ENCODE measurements at places on chromosomes 5 and 9. TPM values are rescaled to one million over a fixed set of nuclear protein-coding genes. Genes with fewer than 3 reads are reported as not detected.

DNA sequence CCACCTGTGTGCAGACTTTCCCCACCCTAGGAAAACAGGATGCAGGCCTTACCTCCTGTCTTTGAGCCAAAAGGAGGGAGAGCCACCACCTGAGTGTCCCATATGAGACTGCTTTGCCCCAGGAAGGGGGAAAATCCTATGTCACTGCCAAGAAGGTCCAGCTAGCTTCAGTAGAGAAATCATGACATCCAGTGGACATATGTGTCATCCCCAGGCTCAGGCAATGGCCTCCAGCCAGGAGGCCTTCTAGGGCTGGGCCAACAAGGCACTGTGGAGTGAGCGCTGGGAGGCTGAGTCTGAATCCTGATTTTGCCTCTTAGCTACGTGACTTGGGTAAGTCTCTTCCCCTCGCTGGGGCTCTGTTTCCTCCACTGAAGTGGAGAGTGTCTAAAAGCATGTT, 60.2 kb downstream of the SMIM23 start:
- peaks cover 2% of the 10 kb centered on the region for H3K4me1 ChIP-seq
- DNase-seq = no peak
- H3K27me3 ChIP-seq = no peaks in the 10 kb centered on the region
- H3K27ac ChIP-seq = no peak overlapping the region
- no peak overlapping the region for H3K4me3 ChIP-seq

SGTB gene
- 7.6 TPM for total RNA-seq

NUTM2G gene
- total RNA-seq = not detected

DNA sequence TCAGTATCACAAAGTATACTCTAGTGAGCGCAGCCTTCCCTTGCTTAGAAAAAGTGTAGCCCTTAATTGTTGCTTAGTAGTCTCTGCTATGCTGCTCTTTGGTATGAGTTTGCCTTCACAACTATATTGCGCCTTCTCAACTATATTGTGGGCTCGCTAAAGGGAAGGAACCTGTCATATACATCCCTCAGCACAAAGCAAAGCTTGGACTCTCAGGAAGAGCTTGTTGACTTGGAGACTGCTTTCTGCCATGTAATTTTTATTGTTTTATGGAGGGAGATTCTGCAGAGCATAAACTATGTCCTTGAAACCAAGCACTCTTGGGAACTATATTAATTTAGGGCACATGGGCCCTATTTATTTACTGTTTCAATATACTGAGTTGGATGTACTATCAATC, 119.1 kb upstream of the HAPLN1 start:
- H3K27ac ChIP-seq = no peak overlapping the region
- DNase-seq = no peak
- no peaks in the 10 kb centered on the region for H3K27me3 ChIP-seq
- no peak overlapping the region for H3K4me3 ChIP-seq
- H3K4me1 ChIP-seq = peaks cover 6% of the 10 kb centered on the region

GRCh38 chr9:136308702-136309053, 4.8 kb upstream of the CCDC187 start:
- no peak for DNase-seq
- no peak overlapping the region for H3K4me3 ChIP-seq
- no peaks in the 10 kb centered on the region for H3K36me3 ChIP-seq
- no peak overlapping the region for H3K27ac ChIP-seq

DNA sequence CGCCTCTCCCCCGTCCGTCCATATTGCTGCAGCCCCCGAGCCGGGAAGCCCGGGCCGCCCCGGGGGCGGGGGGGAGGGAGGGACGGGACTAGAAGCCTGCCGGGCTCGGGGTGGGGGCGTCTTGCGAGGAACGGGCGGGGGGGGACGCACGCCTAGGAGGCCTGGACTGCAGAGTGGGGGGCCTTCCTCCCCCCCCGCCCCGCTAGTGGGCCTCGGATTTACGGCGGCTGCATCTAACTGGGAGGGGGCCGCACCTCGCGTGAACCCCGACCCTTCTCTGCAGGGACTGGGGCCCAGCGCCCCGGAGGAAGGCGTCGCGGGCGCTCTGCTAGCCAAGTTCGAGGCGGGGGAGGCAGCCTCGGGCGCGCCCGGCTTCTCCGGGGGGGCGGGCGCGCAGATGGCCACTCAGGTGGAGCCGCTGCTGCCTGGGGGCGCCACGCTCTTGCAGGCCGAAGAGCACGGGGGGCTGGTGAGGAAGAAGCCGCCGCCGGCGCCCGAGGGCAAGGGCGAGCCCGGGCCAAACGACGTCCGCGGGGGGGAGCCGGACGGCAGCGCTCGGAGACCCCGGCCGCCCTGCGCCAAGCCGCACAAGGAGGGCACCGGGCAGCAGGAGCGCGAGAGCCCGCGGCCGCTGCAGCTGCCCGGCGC, at the start of gene LARP1:
TSS of gene LARP1 (plus strand) at position 17 of the 648 bp plus-strand sequence. CDS start at position 398, 381 bp downstream.
- H3K36me3 ChIP-seq = peaks cover 22% of the 10 kb centered on the region
- DNase-seq = peak; percentile 18
- peaks cover 39% of the 10 kb centered on the region for H3K4me1 ChIP-seq
- H3K27ac ChIP-seq = peak within 1 kb of the TSS; percentile 97
- H3K4me3 ChIP-seq = peak within 1 kb of the TSS; percentile 97

CRHBP gene
- total RNA-seq = not detected

DNA sequence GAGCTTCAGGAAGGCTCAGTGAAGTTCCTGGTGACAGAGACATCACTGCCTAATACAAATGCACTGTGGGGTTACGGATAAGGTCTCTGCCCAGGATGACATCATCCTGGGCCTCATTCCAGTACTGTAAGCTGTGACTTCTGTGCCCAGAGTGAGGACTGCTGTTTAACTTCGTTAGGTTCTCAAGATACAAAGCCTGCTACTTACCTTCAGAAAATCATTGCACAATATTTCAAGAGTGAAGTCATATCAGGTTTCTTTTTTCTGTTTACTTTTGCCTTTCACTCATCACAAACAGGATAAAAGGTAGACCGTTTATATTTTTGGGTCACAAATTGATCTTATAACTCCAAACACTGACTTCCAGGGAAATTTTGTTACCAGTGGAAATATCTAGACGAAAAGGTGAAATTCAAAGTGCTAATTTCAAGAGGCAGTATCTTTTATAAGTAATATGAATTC, 241.2 kb downstream of the PIK3R1 start:
- no peaks in the 10 kb centered on the region for H3K36me3 ChIP-seq
- peaks cover 25% of the 10 kb centered on the region for H3K27me3 ChIP-seq
- no peak overlapping the region for H3K27ac ChIP-seq
- no peak overlapping the region for H3K4me3 ChIP-seq

GRCh38 chr9:117278471-117279035, 136.3 kb downstream of the ASTN2 start:
- H3K4me3 ChIP-seq = no peak overlapping the region
- no peaks in the 10 kb centered on the region for H3K4me1 ChIP-seq
- DNase-seq = no peak
- H3K36me3 ChIP-seq = no peaks in the 10 kb centered on the region

DNA sequence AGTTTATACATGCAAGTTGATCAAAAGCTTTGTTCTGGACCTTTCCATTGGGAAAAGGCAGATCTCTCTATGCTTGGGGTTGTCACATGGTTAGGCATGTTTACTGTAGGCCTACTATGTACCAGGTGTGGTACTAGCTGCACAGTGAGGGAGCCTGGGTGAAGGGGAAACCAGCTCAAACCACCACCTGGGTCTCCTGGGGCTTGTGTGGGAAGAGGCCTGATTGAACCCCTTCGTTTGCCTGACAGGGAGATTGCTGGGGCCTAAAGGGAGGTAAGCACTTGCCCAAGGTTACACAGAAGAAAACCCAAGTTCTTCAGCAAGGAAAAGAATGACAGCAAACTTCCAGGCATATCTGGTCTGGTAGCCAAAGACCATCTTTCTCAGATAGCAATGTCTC, 145.9 kb downstream of the MELK start:
- H3K4me3 ChIP-seq = no peak overlapping the region
- H3K27ac ChIP-seq = no peak overlapping the region
- H3K27me3 ChIP-seq = peaks cover 12% of the 10 kb centered on the region
- no peak for DNase-seq

DNA sequence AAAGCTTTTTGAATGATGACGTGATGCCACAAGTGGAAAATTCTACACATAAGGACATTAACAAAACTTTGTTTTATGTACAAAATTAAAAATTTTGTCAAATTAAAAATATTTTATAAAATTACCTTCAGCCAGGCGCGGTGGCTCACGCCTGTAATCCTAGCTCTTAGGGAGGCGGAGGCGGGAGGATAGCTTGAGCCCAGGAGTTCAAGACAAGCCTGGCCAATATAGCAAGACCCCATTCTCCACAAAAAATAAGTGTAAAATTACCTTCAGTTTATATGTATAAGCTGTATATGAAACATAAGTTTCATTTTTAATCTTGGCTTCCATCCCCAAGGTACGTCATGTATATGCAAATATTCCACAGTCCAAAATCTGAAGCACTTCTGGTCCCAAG, 40.9 kb downstream of the CDK7 start:
- H3K27me3 ChIP-seq = no peaks in the 10 kb centered on the region
- DNase-seq = no peak
- H3K4me3 ChIP-seq = no peak overlapping the region
- peaks cover 5% of the 10 kb centered on the region for H3K4me1 ChIP-seq

DNA sequence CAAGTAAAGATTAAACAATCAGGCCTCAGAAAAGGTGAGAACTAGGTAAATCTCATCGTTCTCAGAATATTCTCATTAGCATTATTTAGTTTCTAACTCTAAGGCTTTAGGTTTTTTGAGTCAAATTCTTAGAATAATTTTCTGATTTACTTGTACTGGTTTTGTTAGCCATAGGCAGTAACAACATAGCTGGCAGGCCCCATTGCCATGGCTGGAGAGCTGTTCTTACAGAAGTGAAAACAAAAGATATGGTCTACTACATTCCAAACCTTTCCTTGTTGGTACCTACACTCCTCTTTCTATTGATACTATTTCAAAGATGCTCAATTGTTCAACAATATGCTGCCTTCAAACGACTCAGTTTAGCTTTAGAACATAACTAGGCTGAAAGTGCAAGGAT, 27.3 kb downstream of the IFNW1 start:
- no peaks in the 10 kb centered on the region for H3K4me1 ChIP-seq
- no peak overlapping the region for H3K4me3 ChIP-seq
- DNase-seq = no peak

OBP2A gene
- total RNA-seq = not detected

SPAAR gene
- total RNA-seq = not detected

SPTAN1 gene
- total RNA-seq = 286 TPM

DNA sequence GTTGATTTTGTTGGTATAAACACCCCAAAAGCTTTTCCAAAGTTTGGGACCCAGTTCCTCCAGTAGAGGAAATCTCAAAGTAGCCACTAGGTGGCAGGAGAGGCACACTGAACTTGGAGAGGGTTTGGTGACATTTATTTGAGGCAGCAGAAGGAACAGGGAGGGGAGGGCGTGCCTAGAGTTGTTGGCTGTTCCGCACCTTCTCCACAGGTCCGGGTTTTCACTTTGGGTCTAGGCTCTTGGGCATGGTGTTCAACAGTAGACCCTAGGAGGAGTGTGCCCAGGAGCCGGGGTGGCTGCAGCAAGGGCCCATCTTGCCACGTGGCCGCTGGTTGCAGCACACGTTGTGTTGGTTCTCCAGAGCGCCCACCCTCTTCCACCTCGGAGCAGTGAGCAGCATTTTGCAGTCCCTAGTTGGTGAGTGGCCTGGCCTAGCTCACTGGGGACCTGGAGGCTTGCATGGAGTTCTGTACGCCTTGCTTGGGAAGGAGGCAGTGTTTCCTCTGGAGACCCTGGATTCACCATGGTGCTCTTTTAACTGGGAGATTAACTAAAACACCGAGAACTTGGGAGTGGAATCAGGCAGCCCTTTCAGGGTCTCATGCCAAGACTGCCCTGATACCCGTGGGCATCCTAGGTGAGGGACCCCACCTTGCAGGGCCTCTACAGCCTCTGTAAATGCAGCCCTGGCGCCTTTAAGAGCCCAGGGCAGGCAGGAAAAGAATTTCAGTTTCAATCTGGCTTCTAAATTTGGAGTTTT, 28.2 kb downstream of the PTPA start:
- DNase-seq = peak; percentile 72
- H3K27ac ChIP-seq = peak overlapping the region; percentile 97
- H3K36me3 ChIP-seq = peaks cover 28% of the 10 kb centered on the region

GZMA gene
- 96.9 TPM for total RNA-seq

- DNase-seq = no peak
- no peak overlapping the region for H3K27ac ChIP-seq
- H3K4me3 ChIP-seq = no peak overlapping the region
Measured at GRCh38 chr9:123162791-123163345, 105.5 kb downstream of the STRBP start.

FOXD4 gene
- total RNA-seq = not detected

SLC6A18 gene
- total RNA-seq = not detected

DNA sequence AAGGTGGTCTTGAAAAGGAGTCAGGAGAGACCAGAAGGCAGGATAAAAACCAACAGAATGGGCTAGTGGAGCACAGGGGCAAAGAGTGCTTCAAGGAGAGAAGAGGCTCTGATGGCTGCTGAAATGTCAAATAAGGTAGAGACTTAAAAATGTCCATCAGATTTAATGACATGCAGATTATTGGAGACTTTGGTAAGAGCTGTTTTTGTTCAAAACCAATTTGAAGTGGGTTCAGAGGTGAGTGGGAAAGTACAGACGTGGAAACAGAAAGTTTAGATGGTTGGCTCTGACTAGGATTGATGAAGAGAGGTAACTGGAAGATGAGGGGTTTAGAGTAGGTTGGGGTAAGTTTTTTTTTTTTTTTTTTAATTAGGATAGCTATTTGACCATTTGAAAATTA, 14.1 kb downstream of the SLC25A46 start:
- peak overlapping the region; percentile 81 for H3K27ac ChIP-seq
- H3K4me1 ChIP-seq = peaks cover 49% of the 10 kb centered on the region
- H3K27me3 ChIP-seq = no peaks in the 10 kb centered on the region
- H3K4me3 ChIP-seq = peak overlapping the region; percentile 60
- DNase-seq = no peak

GRCh38 chr5:168747987-168748777, 169.0 kb upstream of the PANK3 start:
- peaks cover 15% of the 10 kb centered on the region for H3K36me3 ChIP-seq
- H3K4me3 ChIP-seq = no peak overlapping the region
- peak overlapping the region; percentile 76 for H3K27ac ChIP-seq
- peak; percentile 51 for DNase-seq
- H3K27me3 ChIP-seq = no peaks in the 10 kb centered on the region
- H3K4me1 ChIP-seq = peaks cover 13% of the 10 kb centered on the region

DNA sequence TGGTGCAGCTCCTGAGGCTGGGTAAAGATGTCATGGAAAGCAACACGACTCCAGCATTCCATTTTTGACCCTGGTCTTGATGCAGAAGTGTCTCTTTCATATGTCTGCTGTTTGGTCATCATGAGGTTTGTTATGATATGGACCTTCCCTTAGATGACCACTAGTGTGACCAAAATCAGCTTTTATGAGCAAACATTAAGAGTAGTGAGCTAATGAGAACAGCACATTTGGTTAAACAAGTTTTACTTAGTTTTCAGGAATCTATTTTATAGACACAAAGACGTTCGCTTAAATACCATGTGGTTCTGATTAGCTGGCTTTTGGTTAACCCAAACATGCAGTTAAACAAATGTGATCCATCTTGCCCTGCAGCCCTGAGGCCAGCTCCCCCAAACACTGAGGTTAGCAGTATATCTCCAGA, 56.7 kb upstream of the ACTBL2 start:
- H3K27me3 ChIP-seq = no peaks in the 10 kb centered on the region
- no peak overlapping the region for H3K4me3 ChIP-seq
- H3K27ac ChIP-seq = no peak overlapping the region
- H3K4me1 ChIP-seq = peaks cover 12% of the 10 kb centered on the region

- H3K4me1 ChIP-seq = no peaks in the 10 kb centered on the region
- DNase-seq = no peak
- H3K4me3 ChIP-seq = no peak overlapping the region
- no peaks in the 10 kb centered on the region for H3K27me3 ChIP-seq
- no peak overlapping the region for H3K27ac ChIP-seq
Measured at GRCh38 chr9:83024506-83025125, 38.3 kb downstream of the RASEF start.

- H3K4me3 ChIP-seq = no peak overlapping the region
- no peak overlapping the region for H3K27ac ChIP-seq
- DNase-seq = no peak
Measured at GRCh38 chr5:1410156-1411014, 34.9 kb downstream of the SLC6A3 start.

IFNK gene
- total RNA-seq = not detected
